ENCODE measurements at places on chromosomes 3 and 15. TPM values are rescaled to one million over a fixed set of nuclear protein-coding genes. Genes with fewer than 3 reads are reported as not detected.

GRCh38 chr3:713947-714620, 378.7 kb upstream of the CNTN6 start:
- DNase-seq, result no peak

ACP3 gene
- polyA plus RNA-seq, result 0.58 TPM

GOLGA6L26 gene
- polyA plus RNA-seq, result not detected

TWF2 gene
- 30.6 TPM for polyA plus RNA-seq

GRCh38 chr3:169389211-169389924, 274.1 kb downstream of the MECOM start:
- DNase-seq, result no peak

KCNAB1 gene
- polyA plus RNA-seq, result 4.3 TPM

DNA sequence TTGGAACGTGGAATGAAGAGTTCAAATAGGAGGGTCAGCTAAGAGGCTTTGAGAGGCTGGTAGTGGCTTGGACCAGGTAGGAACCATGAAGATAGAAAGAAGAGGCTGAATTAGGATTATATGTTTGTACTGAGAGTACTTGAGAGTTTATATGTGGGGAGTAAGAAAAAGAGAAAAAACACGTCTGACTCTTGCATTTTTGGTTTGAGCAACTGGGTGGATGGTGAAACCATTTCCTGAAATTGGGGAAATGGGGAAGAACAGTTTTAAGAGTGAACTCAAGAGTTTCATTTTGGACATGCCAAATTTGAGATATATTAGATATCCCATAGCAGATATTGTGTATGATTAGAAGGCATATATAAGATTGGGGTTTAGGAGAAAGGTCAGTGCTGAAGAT, 92.9 kb upstream of the TNIK start:
- no peak for DNase-seq

DNA sequence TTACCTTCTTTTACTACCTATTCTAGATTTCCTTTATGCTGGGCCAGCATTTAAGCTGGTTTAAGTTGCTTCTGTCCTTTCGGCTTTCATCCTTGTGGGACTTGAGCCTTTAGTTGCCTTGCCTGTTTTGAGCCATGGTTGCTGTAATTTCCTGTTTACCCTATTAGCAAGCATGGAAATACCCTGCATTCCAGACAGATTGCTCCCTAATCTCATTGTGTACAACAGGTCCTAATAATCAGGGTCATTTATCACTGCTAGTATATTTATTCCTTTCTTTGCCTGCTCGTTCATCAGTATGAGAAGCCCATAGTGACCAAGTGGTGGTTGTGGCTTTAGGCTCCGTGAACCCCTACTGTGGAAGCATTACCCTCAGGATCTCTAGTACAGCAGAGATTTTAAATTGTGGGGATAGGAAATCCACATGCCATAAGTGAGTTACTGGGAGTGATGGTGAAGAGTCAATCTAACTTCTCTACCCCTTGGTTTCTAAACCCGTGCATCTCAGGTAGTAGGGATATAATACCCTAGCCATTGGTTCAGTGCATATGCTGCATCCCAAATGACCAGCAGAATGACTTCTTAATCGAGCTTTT, 31.9 kb downstream of the NCK1 start:
- DNase-seq, result no peak

CDC25A gene
- 5.8 TPM for polyA plus RNA-seq

- peak; percentile 69 for DNase-seq
These were observed 94.7 kb downstream of the IL5RA start for GRCh38 chr3:3015185-3016089.

Measured in muscle of leg (tissue), 16 donors.